ENCODE measurements at places on chromosomes 11 and 22.
A peak's percentile ranks its signal among the peaks of the same experiment; 100 is the strongest.

DNA sequence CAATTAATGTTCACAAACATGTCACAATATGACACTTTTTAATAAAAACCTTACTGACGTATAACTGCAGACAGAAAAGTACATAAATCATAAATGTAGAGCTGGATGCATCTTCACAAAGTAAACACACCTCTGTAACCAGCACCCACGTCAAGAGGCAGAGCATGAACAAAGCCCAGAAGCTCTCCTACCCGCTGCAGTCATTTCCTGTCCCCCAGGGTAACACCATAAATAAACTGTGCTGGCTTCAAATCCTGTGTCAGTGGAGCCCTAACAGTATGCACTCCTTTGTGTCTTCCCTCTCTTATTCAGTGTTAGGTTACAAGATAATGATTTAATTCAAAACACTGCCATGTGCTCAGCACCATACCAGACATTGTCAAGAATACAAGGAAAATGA, 5.7 kb downstream of the SYT13 start:
- DNase-seq, result no peak

DNA sequence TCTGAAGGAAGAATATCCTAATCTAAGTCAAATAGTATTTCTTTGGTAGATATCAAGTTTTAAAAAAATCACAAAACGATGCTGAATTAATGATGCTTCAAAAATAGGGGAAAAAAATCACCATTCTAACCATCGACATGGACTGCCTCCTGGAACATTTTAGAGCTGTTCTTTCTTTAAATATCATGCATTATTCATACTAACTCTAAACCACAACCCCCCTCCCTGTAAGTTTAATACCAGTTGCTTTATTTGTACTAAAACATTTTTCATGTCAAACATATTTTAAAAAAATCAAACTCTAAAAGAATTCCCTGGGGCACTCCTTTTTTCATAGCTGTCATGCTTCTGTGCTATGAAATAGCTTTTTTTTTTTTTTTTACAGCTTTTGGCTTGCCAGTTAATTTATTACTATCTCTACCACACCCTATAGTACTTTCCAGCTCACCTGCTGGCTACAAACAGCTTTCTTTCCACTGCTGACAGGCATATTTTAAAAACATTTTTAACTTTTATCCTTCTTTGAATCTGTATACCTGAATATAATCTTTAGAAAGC, 256.9 kb downstream of the SOX6 start:
- DNase-seq, result no peak

DNA sequence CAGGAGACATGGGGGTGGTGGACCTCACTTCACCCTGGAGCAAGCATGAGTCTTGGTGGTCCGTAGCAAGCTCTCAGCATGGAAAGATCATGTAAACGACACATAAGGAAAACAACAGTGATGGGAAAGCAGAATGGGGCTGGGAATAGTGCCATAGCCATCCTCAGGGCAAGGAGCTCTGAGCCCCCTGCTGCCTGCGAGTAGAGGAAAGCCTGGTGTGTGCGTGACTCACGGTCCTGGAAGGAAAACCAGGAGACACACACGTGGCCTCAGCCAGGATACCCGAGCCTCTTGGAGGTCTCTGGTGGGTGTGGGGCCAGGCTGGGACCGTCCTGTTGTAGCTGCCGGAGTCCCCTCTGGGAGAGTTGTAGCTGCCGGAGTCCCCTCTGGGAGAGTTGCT, 12.4 kb downstream of the SHANK3 start:
- DNase-seq, result no peak

GRCh38 chr11:108666373-108666772, 1.5 kb downstream of the DDX10 start:
- DNase-seq, result no peak

DNA sequence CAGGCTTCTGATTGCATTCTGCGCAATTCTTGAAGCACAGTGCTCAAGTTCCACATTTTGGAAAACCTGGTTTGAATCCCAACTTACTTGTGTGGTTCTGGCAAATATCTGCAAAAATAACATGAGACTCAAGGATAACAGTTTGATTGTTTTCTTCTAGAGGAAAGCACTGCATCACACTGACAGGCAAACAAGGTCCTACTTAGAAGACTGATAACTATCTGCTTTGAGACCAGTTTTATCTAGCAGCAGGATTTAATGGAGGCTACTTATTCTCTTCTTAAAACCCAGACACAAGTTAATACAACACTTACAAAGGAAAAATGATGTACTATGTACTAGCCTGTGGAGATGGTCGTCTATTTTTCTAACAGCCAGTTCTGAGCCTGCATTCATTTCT, 41.4 kb downstream of the RIC3 start:
- no peak for DNase-seq

DNA sequence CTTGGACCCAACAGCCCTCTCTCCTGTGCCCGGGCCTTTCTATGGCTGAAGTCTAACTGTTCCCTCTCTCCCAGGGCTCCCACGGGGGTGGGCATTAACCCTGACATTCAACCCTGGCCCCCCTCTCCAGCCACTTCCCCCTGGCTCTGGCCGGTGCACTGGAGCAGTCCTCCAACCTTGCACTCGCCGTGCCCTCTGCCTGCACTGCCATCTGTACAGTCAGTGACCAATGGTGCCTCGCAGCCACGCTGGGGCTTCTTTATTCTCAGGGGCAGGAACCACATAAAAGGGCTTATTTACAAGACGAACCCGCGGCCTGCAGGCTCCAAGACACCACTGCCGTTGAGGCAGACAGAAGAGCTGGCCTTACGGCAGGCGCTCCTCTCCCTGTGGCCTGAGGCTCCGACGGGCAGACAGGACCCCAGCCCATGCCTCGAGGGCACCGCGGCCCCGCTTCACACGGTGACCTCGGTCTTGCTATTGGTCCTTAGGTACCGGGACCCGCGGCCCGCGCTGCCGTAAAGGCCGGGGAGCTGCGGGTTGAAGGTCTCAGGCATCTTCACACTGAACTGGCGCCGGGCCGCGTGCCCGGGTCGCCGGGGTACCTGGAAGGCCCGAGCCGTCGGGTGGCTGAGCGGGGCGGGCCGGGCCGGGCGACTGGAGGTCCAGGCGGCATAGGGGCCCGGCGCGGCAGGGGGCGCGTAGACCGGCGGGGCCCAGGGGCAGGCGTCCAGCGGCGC, 5.4 kb downstream of the SHISA8 start:
- no peak for DNase-seq

- DNase-seq, result peak; percentile 63
Measured at GRCh38 chr11:108967571-108967970, 302.7 kb downstream of the DDX10 start.

DNA sequence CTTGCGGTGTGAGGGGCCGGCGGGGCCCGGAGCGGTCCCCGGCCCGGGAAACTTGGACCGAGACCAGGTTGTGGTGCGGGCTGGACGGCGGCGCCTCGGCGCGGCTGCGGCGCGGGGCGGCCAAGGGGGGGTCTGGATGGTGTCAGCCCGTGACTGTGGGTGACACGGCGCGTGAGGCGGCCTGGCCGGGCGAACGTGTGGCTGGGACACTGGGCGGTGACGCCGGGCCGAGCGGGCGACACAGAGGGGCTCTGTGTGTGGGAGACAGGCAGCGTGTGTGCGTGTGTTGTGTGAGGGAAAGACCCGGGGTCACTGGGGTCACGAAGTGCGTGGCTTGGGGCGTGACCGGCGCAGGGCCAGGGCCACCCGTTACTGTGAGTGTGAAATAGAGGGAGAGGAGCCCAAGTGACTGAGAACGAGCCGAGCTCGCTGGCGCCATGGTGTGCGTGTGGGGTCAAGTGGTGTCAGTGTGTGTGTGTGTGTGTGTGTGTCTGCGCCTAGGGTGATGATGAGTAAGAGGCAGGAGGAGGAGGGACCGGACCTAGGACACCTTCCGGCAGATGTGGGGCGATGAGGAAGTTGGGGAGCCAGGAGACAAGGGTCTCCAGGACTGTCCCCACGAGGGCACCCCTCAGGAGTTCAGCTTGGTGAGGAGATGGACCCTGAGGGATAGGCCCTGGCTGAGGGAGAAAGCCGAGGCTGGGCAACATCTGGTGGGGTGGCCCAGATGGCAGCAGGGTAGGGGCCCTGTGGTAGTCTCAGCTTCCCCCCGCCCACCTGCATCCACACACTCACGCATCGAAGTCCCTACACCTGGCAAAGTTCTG, 817 bp downstream of the RELT start:
- DNase-seq, result no peak

DNA sequence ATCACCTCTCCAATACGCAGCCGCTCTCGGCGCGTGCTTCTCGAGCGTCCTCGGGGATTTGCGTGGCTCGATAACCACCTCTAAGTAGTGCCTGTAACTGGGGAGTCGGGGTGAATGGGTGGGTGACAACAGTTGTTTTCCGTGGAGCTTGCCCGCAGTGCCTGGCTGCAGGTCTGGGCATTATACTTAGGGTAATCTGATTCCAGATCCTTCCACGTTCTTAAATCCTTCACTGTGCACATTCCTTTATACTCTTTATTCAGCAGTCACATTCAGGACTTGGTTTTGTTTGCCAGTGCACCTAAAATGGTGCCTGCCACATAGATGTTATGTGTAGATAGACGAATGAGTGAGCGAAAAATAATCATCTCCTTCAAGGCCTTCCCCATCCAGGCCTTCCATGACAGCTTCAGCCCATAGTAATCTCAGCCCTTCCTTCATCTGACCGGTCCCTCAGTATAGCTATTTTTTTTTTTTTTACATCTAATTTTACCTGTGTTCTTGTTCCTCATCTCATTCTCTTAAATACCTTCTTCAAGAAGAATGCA, 602 bp downstream of the NAT10 start:
- no peak for DNase-seq

DNA sequence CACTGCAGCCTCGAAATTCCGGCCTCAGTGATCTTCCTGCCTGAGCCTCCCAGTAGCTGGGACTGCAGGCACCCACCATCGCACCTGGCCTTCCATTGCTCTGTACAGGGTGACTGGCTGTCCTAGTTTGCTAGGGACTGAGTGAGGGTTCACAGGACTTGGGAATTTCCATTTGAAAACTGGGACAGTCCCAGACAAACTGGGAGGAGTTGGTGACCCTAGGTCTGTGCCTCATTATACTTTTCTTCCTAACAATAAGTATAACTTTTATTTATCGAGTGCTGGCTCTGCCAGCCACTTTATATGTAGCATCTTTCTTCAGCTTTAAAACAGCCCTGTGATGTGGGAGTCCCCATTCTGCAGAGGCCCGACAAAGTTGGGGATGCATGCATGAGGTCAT, 25.5 kb downstream of the TCP11L1 start:
- DNase-seq, result no peak

DNA sequence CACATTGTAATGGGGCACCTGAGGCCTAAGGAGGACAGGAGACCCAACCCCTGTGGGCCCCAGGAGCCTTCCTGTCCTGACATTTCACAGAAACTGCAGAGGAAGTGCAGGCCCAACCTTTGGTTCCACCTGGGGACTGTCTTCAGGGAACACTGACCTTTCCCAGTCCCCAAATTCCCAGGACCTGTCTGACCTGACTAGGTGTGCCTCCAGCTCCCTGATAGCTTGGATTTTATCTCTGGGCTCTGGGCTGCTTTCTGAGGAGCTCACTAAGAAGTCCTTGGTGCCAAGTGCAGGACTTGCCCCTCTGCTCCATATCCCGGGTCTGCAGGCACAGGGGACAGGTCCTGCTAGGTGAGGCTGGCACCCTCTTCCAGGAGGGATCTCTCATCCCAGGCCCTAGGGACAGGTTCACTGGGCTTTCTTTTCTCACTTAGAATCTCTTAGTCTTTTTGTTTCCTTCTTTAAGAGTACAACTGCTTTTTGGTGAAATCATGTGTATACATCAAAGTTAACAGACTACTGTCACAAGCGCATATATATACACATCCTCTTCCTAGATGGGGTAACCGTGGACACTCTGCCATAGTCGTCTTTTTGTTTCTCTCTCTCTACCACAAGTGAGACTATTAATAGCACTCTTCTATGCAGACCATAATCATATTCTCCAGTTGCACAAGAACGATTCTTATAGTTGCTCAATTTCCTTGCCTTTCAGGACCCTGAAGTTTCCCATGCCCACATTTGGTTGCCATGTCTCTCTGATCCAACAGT, 72.0 kb upstream of the IGLL5 start:
- no peak for DNase-seq

DNA sequence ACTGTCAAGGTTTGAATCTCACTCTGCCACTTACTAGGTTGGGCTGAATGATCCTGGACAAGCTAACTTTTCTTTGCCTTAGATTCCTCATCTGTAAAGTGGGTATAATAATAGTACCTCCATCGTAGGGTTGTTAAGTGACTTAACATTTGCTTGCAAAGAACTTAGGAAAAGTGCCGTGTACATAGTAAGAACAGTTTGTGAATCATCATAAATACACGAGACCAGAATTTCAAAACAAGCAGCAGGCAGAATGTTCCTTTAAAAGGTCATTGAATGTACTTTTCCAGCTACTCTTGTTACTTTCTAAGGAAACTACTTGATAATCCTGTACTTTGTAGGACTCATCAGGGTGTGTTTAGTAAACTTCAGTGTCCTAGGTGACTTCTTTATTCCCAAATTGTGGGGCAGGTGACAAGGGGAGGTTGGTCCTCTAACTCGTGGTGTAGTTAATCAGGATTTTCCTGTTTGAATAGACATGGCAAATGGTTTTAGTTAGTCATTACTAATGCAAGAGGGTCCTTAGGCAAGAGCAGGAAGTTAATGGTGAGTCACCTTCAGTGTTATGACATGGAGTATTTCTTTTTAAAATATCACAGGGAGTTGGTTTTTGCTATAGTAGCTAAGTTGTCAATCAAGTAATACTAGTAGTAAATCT, 67.9 kb downstream of the YAP1 start:
- DNase-seq, result no peak

GRCh38 chr11:126080161-126080941, 17.7 kb upstream of the CDON start:
- DNase-seq, result no peak

DNA sequence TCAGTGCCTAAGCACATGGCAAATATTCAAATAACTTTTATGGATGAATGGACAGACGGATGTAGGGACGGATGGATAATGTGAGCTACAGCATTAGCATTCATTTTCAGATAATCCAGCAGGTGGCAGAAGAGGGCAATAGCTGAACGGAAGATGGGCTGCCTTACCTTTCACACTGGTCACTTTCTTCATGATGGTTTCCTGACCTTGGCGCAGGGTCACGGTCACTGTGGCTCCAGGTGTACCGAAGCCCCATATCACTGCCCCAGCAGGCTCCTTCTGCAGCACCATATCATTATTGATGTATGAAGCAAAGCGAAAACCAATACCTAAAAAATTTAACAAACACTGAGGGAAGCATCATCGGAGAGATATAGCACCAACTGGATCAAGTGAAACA, 4.3 kb downstream of the SIAE start:
- peak; percentile 60 for DNase-seq

DNA sequence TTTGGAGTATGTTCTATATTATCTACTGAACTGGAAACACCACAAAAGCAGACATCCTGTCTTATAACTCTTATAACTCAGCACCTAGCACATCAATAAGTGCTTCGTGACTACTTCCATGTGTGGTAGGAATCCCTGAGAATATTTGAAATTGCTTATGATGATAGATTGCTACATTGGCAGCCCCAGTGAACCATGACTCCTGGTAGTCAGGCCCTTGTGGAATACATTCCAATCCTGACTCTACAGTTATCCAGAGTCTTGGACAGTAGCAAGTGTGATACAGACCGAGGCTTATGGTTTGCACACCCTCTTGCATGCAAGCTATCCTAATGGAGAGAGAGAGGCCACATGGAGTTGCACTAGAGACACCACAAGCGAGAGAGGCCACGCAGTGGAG, 59.5 kb upstream of the PHF21A start:
- DNase-seq, result no peak

GRCh38 chr11:83035070-83035854, 36.4 kb downstream of the RAB30 start:
- peak; percentile 17 for DNase-seq
